ENCODE measurements at places on chromosomes 2 and 18.

GRCh38 chr18:8536231-8536630 lies 73.0 kb upstream of the RAB12 start:
- peak; percentile 7 for DNase-seq

- DNase-seq, result no peak
Measured at GRCh38 chr2:85765081-85765731, 11.4 kb downstream of the ATOH8 start.

GRCh38 chr2:223762853-223763252 lies 74.5 kb downstream of the AP1S3 start:
- DNase-seq, result peak; percentile 79

- peak; percentile 29 for DNase-seq
Measured at GRCh38 chr2:149991576-149991975, 404.0 kb upstream of the MMADHC start.

GRCh38 chr18:44047585-44047984 lies 633.1 kb upstream of the SETBP1 start:
- no peak for DNase-seq

DNA sequence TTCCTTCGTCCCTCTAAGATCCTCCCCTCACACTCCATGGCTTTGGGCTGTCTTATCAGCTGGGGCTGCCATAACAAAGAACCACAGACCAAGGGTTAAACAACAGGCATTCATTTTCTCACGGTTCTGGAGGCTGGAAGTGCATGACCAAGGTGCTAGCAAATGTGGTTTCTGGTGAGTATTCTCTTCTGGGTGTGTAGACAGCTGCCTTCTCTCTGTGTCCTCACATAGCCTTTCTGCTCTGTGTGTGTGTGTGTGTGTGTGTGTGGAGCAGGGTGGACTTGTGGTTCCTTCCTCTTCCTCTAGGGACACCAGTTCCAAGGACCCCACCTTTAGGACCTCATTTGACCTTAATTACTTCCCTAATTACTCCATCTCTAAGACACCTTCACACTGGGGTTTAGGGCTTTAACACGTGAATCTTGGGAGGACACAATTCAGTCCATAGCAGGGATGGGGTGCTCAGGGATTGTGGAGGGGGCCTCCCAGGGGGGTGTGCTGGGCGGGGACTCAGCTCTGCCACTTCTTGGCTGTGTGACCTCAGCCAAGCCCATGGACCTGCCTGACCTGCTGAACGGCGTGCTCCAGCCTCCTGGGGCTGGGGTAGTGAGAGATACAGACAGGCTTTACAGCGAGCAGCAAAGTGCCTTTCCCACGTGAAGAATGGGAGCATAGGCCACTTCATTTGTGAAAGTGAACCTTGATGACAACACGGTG lies 38.0 kb downstream of the ACKR3 start:
- peak; percentile 85 for DNase-seq

GRCh38 chr18:54303408-54303807 lies 34.1 kb downstream of the POLI start:
- DNase-seq, result no peak

DNA sequence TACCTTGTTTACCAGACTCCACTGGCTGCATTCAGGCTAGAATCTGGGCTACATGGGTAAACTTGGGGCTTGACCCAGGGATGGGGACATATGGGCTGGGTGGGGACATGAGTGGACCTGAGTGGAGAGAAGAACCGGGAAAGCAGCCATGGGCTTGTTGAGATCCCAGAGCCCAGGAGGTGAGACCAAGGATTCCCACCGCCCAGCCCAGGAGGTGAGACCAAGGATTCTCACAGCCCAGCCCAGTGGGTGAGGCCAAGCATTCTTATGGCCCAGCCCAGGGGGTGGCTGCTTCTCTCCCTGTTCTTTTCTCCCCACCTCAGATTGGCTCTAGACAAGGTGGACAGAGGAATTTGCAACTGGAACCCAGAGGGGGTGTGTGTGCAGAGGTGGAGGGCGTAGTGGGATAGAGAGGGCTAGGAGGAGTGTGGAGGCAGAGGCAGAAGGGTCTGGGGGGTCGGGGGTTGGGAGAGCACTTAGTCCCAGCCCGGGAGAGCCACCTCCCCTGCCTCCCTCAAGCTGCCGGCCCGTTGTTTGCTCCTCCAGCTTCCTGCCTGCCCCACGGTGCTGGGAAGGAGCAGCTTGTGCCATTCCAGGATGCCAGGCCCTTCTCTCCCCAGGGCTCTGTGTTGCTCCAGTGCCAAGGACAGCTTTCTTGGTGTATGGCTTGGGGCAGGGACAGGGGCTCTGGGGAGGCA lies 25.6 kb downstream of the GLI2 start:
- DNase-seq, result no peak

- DNase-seq, result no peak
Measured at GRCh38 chr2:39390216-39390615, 46.9 kb downstream of the MAP4K3 start.

- no peak for DNase-seq
Measured at GRCh38 chr2:210288408-210288807, 26.6 kb downstream of the MYL1 start.

GRCh38 chr18:8730080-8730827 lies 24.9 kb downstream of the MTCL1 start:
- peak; percentile 76 for DNase-seq

- no peak for DNase-seq
Measured at GRCh38 chr18:13328213-13328612, 109.7 kb downstream of the LDLRAD4 start.

- DNase-seq, result peak; percentile 51
Measured at GRCh38 chr18:59555995-59556659, 141.1 kb downstream of the CCBE1 start.

- no peak for DNase-seq
Measured at GRCh38 chr18:2911533-2911932, 64.7 kb downstream of the EMILIN2 start.

DNA sequence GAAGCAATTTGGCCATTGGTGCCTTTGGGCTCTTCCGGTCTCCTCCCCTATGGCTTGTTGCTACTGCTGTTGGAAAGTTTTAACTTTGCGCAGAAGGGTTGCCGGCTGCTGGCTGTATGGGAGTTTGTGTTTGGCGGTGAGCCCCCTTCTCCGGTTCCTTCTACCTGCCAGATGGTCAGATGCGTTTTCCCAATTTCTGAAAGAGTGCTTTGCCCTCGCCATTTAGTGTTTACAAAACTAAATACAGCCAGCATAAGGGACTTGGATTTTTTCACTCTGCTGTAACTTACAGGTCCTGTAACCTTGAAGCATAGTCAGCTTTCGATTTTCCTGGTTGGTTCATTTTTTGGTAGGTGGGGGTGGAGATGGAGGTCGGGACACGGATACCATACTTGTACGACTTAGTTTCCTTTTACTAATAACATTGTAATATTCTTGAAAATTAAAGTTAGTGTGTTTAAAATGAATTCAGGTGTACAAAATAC lies 604 bp downstream of the COQ10B start:
- DNase-seq, result peak; percentile 90

DNA sequence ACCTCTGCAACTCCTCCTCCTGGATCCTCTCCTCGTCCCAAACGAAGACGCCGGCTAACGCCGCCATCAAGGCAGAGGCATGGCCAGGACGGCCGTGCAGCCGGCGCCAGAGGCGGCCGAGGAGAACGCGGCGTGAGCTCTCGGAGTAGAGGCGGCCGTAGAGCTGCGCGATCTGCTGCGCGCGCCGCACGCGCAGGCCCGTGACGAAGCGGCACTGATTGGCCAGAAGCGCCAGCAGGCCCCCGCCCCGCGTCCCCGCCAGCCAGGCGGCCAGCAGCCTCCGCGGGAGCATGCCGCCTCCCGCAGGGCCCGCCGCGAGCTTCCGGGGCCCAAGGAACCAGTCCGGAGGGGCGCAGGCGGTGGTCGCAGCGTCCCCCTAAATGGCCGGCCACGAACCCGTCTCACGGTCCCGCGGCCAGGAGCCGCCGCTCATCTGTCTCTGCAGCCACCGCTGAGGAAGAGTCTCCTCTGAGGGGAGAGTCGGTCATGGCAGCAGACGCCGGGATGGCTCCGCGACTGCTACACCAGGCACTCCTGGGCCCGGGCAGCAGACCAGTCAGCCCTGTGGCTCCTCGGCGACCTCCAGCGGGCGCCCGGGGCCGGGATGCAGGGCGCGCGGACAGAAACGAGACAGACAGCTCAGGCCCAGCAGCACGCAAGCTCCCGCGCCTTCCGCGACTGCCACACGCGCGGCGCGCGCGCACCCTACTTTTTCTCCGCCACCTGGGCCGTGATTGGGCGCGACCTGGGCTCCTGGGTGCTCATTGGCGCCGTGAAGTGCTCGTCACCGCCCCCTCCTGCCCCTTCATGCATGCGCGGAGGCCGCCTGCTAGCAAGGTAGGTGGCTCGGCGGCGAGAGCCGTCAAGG lies at the start of gene STARD7:
STARD7 (minus strand) TSS at position 685 of the 868 bp plus-strand sequence; CDS start at position 292, 393 bp downstream.
- DNase-seq, result peak; percentile 96

- no peak for DNase-seq
Measured at GRCh38 chr2:68074050-68074449, 11.2 kb upstream of the C1D start.

GRCh38 chr2:31137211-31138036 lies 816 bp downstream of the GALNT14 start:
- no peak for DNase-seq

DNA sequence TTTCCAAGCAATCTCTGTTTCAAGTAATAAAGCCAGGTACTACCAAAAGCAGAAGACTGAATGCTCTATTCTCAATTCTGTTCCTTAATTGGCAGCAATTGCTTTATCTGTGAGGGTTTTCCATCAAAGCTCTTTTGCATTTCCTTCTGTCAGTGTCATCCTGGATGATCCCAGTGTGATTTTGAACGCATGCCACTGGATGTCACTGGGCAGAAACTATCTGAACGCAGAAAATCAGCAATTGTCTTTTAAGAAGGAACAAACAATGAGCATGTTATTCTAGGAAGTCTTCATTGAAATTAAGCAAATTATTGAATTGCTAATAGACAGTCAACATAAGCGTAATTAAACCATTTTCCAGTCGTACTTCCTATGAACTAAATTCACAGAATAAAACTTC lies 259.0 kb upstream of the REG3G start:
- DNase-seq, result no peak
